ENCODE measurements at places on chromosomes 11 and 22.

DNA sequence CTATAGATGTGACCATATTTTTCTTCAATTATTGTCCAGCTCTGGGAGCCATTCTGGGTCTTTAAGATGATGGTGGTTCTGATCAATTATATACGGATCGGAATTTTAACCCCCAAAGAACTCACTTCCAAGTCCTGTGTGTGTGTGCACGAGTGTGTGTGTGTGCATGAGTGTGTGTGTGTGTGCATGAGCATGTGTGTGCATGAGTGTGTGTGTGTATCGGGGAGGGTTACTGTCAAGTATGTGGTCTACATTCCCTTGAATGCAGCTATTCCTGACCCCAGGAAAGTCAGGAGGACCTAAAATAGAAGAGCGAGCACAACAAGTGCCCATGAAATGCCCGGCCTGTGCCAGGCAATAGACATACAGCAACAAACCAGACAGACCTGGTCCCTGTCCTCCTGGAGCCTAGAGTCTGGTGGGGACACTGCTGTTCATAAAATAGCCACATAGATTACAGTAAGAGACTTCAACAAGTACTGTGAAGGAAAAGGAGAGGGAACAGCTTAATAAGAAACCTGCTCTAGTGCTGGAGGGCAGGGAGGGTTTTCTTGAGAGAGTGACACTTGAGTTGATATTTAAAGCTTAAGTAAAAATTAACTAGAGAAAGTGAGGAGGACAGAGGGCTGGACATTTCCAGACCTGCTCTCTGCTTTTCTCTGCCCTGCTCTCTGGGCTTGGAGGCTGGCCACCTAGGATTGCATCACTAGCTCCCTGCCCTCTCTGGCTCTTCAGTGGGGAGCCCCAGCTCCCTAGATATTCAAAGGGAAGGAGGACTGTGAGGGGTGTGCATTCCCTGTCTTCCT is 66.1 kb upstream of the SPON1 start:
- DNase-seq = no peak

GRCh38 chr11:9193316-9193715 is 71.8 kb downstream of the DENND5A start:
- no peak for DNase-seq

DNA sequence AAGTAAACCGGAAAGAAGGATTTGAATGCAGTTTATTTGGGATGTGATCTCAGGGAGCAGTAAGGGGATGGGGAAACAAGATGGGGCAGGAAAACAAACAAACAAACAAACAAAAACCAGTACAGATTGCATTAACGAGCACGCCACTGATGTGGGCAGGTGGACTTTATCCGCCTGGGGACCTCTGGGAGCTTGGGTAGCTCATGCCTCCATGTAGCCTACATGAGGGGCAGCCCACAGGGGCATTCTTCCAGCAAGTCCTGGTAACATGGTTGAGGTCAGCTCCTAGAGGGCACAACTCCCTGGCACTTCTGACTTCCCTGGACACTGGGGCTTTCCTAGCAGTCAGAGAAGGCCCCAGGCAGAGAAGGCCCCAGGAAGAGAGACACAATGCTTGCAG is 38.6 kb downstream of the C11orf96 start:
- no peak for DNase-seq

DNA sequence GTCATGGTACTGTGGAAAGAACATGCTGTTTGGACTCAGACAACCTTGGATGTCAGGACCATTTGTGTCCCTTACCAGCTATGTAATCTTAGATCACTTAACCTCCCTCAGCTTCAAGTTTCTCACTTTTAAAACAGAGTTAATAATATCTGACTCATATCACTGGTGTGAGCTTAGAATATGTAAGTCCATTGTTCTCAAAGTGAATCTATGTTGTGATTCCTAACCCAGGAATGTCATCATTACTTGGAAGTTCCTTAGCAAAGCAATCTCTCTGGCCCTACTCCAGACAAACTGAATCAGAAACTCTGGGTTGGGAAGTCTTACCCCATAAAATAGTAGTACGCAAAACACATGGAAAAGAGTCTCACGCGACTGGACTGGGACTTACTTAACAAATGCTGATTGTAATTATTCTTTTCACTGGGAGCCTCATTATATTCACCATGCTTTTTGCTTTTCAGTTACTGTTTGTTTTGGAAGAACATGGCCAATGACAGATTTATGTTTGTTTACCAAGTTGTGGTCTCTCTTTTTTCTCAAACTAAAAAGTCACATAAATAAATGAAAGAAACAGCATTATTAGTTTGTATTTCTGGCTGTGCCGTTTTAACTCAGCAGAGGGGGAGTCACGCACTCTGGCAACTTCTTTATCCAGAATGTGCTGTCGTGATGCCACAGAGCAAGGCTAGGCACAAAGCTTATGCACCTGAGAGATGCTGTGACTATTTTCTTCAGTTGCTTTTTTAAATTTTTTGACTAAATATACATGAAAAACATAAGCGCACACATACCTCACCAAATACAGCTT is 217.7 kb upstream of the CTSC start:
- peak; percentile 69 for DNase-seq

DNA sequence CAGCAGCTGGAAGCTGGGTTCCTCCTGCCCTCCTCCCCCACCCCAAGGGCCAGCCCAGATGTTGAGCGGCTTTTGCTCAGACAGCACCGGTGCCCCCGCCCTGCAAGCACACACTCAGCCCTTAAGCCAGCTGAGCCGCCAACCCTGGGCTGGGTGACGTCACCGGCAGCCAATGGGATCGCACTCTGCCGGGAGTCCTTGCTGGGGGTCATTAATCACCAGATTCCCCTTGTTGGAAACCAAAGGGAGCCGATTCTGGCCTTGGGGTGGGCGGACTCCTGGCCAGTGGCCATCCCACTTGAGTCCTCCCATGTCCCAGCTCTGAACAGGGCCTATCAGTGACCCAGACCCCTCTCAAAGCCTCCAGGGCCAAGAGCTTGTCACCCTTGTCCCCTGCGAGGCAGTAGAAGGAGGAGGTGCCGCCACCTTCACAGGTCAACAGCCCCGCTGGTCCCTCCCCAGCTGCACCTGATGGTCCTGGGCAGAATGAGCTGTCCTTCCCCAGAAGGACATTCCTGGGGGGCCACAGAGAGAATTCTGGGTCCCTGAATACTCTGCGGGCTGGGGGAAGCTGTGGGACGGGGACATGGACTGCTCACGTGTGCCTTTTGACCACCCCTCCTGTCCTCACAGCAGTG is 7.4 kb downstream of the DUSP8 start:
- peak; percentile 85 for DNase-seq

DNA sequence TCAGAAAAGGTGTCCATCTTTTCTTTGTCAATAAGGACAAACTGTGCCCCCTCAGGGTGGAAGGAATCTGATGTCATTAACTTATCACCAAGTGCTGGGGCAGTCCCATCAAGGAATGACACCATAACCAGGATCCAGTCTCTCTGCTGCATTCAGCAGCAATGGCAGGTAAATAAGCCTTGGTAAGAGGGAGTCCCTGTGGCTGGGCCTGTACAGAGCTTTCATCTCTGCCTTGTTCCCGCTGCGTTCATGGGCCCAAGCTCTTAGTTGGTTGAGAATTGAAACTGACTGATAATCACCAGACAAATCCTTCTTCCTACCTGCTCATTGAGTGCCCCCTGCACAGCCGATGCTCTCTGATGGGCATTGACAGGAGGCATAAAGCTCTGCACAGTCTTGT is 22.7 kb downstream of the EIF3F start:
- no peak for DNase-seq

- DNase-seq = no peak
Observed at GRCh38 chr11:78927511-78927910, 352.8 kb upstream of the NARS2 start.

DNA sequence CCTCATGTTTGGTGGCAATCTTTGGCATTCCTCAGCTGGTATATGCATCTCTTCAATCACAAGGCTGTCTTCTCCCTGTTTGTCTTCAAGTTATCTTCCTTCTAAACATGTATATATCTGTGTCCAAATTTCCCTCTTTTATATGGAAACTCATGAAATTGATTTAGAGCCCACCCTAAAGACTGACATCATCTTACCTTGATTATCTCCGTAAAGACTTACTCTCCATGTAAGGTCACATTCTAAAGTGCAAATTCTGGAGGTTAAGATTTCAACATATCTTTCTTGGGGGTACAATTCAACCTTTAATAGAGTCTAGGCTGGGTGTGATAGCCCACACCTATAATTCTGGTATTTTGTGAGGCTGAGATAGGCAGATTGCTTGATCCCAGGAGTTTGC is 215.8 kb upstream of the LRRC4C start:
- no peak for DNase-seq

DNA sequence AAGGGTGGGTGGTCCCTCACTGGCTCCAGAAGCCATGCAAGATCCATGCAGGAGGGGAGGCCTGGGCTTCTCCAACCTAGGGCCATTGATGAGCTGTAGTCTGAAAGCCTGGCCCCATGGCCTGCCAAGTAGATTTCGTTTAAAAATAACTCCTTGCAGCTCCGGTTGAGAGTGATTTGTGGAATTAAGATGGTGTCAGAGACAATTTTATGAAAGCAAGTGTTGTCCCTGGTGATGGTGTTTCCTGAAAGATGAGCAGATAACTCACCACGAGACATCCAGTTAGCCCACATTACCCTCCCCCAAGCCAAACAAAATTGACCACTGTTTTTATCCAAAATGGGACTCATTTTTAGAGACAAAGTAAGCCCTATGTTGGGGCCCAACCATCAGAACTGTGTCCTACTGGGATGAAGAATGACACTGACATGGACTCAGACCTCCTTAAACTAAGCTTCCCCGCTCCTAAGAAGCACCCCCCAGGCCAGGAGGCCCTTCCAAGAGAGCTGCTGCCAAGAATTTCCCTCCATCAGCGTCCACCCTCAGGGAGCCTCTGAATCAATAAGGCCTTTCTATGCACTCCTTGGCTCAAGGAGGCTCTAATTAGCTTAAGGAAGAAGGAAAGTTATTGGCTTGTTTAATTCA is 174.2 kb upstream of the NCAM1 start:
- DNase-seq = no peak

DNA sequence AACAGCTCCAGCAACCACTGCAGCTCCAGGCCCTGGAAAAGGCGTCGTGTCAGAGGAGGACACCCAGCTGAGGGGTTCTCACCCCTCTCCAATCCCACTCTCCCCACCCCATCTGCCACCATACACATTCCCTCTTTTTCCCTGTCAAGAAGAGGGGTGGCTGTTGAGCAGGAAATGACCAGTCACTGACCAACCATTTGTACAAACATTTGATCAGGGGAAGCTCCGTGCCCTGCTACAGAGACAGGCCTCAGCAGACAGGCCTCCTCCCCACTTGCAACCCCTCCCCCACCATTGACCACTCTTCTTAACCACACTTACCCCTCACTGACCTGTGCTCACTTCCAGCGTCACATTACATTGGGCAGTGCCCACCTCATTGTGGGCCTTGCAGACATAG is 2.3 kb upstream of the VSIG2 start:
- no peak for DNase-seq

GRCh38 chr11:68468217-68468828 is 7.8 kb downstream of the PPP6R3 start:
- DNase-seq = no peak

DNA sequence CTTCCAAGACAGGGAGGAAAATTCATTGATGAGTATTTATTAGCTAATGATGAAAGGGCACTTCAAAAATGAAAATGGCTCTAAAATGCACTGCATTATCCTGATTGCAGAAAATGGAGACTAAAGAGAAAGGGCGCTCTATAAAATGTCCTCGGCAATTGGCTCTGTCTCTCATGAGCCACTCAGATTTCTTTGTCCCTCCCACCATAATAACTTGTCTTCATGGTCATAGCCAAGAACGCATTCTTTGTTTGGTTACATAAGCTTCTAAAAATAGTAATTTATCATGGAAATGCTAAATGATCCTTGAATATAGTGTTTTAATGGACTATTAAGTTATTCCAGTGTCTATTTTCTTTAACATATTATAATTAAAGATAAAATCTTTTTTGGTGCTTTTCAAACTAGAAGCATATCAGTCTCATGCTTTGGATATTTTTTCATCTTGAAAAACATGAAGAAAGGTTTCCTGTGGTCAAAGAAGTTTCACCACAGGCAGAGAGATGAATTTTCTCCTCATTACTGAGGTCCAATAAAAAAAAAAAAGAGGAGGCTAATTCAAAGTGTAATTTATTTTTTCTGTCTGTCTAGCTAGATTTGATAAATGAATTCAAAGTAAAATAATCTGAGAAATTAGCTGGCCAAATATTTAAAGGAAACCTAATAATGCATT is 238.1 kb upstream of the BLID start:
- no peak for DNase-seq

GRCh38 chr22:46047226-46047625 is 70.3 kb upstream of the WNT7B start:
- DNase-seq = peak; percentile 13

- no peak for DNase-seq
Observed at GRCh38 chr11:84455691-84456090, 1169.5 kb upstream of the CCDC90B start.

- DNase-seq = no peak
Observed at GRCh38 chr11:2298795-2299761, 2.6 kb downstream of the C11orf21 start.

DNA sequence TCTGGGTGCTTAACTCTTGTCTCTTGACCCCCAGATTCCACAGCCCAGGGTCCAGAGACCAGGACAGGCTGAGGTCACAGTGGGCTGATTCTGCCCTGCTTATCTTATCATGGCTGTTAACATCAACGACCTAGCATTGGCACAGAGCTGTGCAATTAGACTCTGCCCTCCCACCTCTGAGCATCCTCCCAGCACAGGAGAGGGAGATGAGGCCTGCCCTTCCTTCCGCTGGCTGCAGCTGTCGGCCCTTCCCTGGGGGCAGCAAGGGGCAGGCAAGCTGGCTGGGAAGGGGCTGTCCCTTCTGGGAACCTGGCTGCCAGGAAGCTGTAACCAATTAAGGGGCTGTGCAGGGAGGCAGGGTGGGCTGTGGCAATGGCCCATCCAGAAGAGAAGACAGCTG is 22.5 kb downstream of the LRRC10B start:
- DNase-seq = no peak

DNA sequence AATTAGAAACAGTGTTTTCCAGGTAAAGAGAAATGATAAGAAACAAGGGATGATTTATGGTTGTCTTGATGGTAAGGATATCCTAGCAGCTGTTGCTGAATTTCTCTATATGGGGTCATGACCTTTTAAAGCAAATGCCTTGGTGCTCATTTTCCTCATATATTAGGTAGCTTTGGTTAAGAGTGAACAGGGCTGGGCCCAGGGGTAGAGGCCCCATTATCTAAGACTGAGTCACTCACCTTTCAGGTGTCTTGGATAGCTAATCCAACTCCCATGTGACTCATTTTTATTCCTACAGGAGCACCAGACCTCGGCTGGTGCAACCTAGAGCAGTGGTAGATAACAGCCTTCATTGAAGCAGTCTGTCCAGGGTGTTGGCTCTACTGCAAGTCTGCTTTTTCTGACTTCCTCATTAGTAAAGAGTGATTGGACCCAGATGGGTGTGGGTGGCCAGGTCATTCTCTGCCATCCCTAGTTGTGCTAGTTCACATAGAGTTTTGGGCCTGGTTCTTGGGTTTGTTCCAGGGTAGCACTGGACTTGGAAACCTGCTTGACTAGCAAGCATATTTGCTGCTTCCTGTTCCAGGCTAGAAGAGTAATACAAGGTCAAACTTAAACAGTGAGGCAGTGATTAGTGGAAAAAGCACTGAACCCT is 37.4 kb downstream of the CTNND1 start:
- no peak for DNase-seq

All from uterus (tissue), 4 donors.